AG09319 (cell line): ENCODE measurements at places on chromosomes 4 and X.

- no peak for DNase-seq
Measured at GRCh38 chr4:74754218-74754617, 40.1 kb downstream of the BTC start.

DNA sequence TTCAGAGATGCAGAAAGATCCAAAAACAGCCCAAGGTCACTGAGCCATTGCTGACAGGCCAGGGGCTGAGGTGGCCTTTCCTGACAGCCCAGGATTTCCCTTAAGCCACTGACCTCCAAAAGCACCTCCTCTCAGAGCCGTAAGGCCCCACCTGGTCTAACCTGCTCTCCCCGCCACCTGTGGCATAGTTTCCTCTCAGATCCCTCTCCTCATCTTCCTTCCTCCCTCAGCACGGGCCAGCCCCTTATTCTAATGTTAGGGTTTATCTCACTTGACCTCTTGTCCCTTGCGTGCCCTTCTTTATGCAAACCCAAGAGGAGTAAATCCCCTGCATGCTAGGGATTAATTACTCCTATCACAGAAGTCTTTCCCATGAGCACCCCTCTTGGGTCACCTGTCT is 113.0 kb downstream of the RBM47 start:
- no peak for DNase-seq

DNA sequence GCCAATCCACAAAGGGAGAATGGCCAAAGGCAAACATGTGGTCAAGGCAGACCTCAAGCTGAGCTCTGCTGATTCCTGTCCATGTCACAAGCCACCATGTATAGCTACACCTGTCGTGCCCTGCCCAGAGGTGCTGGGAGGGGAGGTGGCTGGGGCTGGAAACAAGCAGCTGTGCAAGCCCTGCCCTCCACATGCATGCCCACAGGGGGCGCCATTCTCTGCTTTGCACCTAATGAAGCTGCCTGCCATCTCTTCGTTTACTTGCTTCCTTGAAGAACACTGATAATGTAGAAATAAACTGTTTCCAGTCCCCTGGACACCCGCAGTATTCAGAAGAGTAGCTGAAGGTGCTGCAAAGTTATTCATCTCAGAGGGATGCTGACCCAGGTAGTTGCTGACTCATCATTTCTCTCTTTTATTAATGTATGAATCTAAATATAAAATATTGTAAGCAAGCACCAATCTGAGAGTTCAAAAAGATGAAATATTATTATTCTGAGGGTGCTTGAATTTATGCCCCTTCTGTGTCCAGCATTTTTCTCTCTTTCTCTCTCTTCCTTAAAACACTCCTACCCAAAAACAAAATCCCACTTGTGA is 278.6 kb downstream of the ADGRA3 start:
- no peak for DNase-seq

DNA sequence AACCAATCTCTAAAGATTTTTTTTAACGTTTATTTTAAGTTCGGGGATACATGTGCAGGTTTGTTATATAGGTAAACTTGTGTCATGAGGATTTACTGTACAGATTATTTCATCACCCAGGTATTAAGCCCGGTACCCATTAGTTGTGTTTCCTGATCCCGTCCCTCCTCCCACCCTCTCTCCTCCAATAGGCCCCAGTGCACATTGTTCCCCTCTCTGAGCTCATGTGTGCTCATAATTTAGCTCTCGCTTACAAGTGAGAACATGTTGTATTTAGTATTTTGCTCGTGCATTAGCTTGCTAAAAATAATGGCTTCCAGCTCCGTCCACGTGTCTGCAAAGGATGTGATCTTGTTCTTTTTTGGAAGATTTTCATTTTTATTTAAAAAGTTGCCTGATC is 2309.4 kb upstream of the AGA start:
- DNase-seq: no peak

DNA sequence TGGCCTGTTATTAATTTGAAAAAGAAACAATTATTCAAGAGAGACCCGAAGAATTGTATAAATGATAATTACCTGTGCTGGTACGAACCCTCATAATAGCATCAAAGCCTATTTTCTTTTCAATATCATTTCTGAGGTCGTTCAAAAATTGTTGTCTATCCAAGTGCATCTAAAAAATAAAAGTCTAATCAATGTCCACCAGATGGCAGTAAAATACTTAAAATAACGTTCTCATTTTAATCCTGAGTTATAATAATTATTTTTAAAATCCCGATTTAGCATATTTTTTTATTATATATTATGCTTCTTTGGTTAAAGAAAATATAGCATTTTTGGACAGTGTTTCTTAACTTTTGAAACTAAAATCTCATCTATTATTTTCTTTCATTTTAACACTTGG is 55.7 kb downstream of the METTL14 start:
- DNase-seq: no peak

DNA sequence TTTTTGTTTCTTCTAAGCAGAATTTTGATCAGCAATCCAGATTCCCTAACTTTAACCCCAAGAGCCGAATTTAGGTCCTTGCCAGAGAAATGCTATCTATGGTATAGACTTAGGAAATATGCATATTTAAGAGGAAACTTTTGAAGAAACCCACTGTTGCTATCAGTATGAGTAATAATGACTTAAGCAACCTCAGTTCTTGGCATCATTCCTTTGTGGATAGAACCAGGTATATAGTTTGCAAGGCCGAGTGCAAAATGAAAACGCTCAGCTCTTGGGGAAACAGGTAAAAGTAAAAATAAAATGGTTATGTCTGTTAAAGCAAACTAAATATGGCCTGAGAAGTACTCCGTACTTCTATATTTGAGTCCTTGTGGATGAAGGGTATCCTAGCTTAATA is 78.1 kb downstream of the ARSF start:
- no peak for DNase-seq

- peak; percentile 24 for DNase-seq
Measured at GRCh38 chrX:134026565-134027311, 41.3 kb upstream of the GPC3 start.

GRCh38 chr4:176014583-176015108 is 51.0 kb upstream of the WDR17 start:
- no peak for DNase-seq

DNA sequence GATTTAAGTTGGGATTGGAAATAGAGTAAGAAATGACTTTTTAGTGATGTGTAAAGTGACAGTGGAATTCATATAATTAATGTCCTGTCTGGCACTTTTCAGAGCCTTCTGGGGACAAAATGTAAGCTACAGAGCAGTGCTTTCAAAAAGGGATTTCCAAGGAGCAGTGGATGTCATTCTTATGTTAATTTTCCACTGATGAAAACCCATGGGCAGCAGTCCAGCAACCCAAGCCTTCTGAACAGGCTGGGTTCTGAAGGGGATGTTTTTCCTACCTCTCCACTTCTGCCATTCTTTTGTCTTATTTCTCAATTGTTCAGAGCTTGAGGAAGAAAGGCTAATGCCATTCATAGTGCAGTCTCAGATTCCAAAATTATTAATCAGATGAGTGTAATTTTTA is 717.6 kb upstream of the HS3ST1 start:
- no peak for DNase-seq

- DNase-seq: no peak
Measured at GRCh38 chr4:153261461-153261860, 57.2 kb downstream of the TRIM2 start.

- DNase-seq: no peak
Measured at GRCh38 chrX:30992381-30992904, 79.4 kb downstream of the FTHL17 start.

GRCh38 chr4:143351774-143352451 is 15.2 kb downstream of the GAB1 start:
- DNase-seq: no peak

GRCh38 chr4:153728660-153729059 is 31.2 kb downstream of the RNF175 start:
- no peak for DNase-seq

GRCh38 chrX:70231666-70232065 is 2.8 kb upstream of the AWAT1 start:
- DNase-seq: no peak

GRCh38 chr4:24745172-24745895 is 50.0 kb upstream of the SOD3 start:
- no peak for DNase-seq

- DNase-seq: no peak
Measured at GRCh38 chrX:2342874-2343273, 157.9 kb downstream of the DHRSX start.

GRCh38 chrX:10015355-10015722 is 48.2 kb downstream of the CLDN34 start:
- no peak for DNase-seq

GRCh38 chr4:153466949-153467896 is 1.1 kb downstream of the TMEM131L start:
- no peak for DNase-seq

- DNase-seq: no peak
Measured at GRCh38 chrX:121310820-121311219, 263.4 kb downstream of the GLUD2 start.

DNA sequence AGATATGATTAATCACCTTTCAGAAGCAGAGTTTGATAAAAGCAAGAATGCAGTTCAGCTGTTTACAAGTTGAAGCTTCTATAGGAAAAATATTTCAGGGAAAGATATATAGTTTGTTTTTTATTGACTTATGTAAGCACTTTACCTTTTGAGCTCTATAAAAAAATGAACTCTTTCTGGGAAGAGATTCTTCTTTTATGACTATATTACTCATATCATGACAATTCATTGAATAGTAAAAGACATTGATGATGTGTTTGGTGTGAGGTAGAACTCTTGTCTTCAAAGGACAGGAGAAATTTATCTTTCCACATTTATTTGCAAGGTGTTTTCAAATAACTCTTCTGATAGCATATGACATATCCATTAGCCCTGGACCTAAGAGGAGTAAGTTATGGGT is 156.6 kb downstream of the SLC4A4 start:
- DNase-seq: no peak

- DNase-seq: no peak
Measured at GRCh38 chrX:534804-535203, 95.8 kb upstream of the SHOX start.
